G401 (cell line): ENCODE measurements at places on chromosomes 2 and 18.

- peak; percentile 16 for DNase-seq
These were observed 133.6 kb upstream of the XPO1 start for GRCh38 chr2:61671561-61672315.

- DNase-seq = no peak
These were observed 28.0 kb downstream of the RBBP8 start for GRCh38 chr18:22961156-22961555.

GRCh38 chr2:1488181-1488671 is 75.0 kb downstream of the TPO start:
- DNase-seq = no peak

- DNase-seq = peak; percentile 4
These were observed 16.7 kb upstream of the EDAR start for GRCh38 chr2:109005686-109006204.

DNA sequence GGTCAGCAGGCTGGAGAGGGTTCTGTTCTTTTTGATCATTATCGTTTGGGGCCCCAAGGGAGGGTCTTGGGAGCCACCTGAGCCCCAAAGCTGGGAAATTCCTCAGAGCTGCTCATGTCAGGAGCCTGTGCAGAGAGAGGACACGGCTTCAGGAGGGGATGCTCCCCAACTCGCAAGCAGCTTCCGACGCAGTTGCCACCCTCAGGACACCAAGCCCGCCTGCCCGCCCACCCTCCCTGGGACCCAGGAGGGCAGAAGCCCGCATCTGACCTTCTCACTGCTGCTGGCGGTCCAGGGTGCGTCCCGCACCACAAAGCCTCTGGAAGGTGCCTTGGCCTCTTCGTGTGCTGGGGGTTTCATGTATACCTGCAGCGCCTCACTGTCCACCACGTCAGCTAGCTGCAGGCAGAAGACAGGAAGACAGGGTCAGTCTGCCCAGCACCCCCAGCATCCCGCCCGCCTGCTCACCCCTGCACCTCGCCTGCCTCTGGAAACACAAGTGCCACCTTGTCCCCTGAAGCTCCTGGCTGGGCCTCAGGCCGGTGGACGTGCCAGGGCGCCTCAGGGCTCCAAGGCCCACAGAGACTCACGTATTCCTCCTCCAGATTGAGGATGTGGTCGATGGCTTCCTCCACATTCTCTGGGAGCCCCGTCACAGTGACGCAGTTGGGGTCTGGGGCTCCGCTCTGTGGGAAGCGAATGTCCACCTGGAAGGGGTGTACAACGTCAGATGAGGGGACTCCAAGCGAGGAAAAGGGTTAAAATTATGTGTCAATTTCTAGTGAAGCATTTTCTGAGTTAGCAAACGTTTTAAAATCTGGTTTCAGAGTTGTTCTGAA is 41.3 kb downstream of the ANO7 start:
- DNase-seq = no peak

- DNase-seq = peak; percentile 76
These were observed 105.5 kb downstream of the RNF144A start for GRCh38 chr2:7022492-7023385.

GRCh38 chr2:11040992-11041391 is 114.3 kb upstream of the SLC66A3 start:
- DNase-seq = no peak

DNA sequence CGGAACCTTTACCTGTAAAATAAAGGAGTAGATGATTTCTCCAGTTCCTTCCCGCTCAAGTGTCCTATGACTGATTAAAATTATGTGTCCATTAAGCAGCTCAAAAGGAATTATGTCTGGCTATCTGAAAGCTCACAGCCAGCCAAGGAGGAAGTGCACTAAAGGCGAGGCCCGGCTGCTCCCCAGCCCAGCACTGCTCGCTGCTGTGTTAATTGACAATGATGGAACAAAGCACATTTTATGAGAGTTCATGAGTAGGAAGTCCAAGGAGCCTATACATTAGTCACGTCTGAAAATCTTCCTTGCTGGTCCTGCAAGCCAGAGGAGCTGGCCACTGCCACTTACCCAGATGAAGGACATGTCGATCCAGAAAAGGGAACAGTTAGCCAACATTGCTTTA is 14.3 kb downstream of the TTC32 start:
- DNase-seq = no peak

DNA sequence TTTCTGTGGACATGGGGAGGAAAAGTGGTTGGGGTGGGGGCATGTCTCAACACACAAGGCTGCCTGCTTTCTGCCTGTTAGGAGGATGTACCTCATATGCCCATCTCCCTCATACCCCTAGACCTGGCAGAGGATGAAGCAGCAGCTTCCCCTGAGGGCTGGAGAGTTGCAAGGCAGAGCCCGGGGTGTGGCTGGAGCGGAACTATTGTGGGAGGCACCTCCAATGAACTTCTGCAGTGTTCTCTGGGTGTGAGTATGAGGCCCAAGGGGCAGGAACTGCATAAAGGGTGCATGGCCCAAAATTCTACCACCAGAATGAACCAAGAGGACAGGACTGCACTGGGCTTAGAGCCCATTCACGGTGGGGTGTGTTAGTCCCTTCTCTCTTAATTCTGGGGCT is 296.3 kb upstream of the SIX2 start:
- DNase-seq = no peak

DNA sequence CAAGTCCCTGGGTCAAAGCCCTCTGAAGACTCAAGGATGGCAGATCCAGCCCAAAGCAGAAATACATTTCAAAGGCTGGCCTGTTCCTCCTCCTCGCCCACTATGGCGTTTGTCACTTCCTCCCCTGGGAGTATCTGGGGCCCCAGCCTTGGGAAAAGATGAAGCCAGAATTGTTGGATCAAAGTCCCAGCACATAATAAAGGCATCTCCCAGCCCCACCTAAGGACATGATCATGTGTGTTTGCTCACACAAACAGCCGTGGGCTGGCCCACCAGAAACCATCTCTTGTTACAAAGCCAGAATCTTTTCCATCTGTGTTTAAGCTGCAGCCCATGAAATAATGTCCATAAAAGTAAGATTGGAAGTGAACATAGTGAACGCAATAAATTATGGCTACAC is 50.1 kb upstream of the HAAO start:
- no peak for DNase-seq

DNA sequence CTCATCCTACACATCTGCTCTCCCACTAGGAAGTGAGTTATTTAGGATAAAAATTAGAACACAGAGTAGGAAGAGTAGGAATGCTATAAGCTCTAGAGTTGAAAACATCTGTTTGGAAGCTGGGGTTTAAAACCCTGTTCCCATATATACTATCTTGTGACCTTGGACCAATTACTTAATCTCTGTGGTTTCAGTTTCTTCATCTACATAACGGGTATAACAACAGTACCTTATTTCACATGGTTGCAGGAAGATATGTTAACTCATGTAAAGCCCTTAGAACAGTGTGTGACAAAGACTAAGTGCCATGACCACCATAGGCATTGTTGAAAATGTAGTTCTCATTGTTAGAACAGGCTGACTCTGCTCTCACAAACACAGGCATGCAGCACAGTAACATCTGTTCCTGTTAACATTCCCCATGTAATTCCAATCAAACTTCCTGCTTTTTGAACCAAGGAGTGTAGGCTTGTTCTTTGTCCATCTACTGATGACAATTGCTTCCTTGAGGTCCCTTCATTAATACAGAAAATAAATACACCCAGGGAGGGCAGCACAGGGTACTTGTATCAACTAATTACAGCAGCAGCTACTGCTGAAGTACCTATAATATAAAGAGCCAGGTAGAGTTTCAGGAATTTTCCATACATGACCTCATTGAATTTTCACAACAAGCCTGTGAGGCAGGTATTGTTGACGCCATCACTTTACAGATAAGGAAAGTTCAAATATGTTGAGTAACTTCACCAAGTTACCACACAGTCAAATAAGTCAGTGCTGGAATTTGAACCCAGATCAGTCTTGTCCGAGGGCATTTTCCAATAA is 204.2 kb downstream of the L3MBTL4 start:
- DNase-seq = no peak

DNA sequence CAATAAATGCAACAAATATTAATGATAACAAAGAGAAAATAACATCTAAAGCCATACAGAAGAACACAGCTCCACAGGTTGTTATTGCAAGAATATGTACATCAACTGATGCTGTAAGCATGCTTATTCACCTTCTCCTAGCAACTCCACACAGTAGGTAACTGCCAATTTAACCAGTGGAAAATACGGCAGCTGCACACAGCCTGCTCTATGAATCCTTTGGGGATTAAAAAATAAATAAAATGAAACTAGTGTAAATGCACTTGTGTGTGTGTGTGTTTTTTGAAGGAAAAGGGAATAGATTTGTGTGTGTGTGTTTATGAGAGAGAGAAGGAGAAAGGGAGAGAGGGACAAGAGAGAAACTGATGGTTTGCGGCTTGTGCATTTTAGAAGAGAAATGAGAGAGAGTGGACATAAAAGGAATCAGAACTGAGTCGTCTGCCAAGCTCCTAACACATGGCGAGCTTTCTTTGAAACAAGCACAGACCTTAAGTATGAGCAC is 96.2 kb upstream of the PDE1A start:
- peak; percentile 83 for DNase-seq

DNA sequence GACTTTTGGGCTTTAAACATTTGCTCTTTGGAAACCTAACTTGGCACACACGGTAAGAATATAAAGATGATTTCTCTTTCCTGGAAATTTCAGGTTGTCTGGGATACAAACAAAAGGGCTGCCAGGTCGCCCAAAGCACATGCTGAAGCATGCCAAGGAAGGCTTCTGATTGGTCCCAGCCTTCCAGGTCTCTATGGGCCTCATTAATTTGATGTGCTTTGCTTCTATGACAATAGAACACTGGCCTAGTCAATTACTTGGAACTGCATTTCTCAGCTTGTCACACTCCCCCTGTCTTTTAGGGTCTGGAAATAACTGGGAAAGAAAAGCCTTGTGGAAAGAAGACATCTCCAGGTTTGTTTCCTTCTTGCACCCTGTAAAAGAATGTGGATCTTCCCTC is 228.9 kb downstream of the ADCYAP1 start:
- no peak for DNase-seq

DNA sequence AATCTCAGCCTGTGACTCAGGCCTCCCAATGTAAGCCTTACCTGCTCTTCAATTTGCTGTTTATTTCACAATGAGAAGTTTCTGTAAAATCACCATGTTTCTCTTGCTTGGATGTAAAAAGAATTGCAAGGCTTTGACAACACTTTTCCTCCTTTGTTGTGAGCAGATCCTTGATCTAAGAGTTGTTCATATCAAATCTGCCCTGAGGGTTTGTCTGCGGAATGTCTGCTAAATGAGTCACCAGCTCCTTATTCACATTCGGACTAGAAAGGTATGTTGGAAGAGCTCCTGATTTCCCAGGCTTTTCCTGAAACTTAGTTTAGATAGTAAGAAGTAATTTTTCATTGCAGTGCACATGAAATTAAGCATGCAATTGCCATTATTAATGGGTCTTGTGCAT is 268.2 kb upstream of the TCF4 start:
- DNase-seq = no peak

GRCh38 chr2:49403637-49404036 is 249.3 kb upstream of the FSHR start:
- no peak for DNase-seq

DNA sequence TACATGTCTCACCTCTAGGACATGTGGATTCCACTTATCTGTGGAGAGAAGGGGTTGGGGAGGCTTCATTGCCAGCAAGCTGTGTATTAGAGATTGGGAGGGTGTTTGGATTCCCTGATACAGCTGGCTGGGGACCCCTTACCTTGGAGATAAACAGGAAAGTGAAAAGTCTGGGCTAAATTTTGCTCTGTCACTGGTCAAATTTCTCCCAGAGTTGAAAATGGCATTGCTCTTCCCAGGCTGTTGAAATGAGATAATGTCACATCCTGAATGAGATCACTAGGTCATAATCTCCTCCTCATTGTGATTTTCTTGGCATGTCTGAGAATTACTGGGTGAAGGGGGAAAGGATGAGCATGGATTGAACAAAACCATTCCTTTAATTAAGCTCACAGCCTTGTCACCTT is 265.0 kb upstream of the PARD3B start:
- no peak for DNase-seq

GRCh38 chr2:179097131-179097530 is 47.2 kb upstream of the CCDC141 start:
- DNase-seq = no peak

DNA sequence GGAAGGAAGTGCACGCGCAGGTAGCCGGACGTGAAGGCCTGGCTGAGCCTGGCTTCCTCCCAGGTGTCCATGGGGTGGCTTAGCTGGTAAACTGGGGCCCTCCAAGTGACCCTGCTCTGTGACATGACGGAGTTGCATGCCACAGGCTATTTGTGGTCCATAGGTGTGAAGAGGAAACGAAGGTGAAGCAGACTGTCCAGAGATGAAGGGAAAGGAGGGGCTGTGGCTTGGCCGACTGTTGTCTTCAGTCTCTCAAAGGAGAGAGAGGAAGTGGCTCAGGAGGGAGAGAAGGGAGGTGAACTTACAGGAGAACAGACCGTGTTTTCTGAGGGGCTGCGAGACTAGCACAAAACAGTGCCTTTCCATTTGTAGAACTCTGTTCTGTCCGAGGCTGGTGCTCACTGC is 19.3 kb downstream of the INPP5D start:
- DNase-seq = no peak

DNA sequence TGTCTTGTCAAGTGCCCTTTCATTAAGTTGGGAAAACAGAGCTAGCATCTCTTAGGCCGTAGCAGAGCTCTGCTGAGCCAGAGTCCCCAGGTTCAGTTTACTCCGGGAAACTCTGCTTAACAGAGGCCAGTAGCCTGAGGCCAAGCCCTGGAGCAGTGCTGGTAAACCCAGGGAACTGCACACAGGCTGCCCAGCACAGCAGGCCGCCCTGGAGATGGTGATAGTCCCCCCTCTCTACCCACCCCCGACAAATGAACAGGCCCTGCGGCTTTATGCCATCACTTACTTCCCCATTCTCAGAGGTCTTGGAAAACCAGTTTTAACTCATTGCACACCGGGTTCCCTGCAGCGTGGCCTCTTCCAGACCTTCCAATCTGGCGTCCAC is 3.5 kb downstream of the CNNM4 start:
- no peak for DNase-seq

- DNase-seq = no peak
These were observed 39.5 kb downstream of the BABAM2 start for GRCh38 chr2:27929916-27930486.

DNA sequence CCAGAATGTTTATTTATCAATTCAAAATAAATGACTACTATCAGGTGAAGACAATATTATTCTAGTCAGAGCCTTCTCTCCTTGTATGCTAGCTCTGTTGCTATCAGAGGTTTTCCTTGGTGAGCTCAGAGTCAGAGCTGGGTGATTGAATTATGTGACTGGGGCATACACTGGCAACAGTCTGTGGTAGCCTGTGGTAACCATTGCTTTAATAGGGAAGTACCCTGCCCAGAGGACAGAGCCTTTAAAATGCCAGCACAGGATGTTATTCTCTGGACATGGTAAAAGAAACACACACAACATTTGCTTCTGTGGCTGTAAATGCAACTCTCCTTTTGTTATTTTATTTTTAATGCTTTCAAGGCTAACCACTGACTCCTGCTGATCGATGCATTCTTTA is 124.7 kb downstream of the PPP1R1C start:
- no peak for DNase-seq

- no peak for DNase-seq
These were observed 17.7 kb downstream of the SH3BP4 start for GRCh38 chr2:234969306-234970098.

- DNase-seq = no peak
These were observed 14.4 kb downstream of the GPR45 start for GRCh38 chr2:105255979-105256378.

- DNase-seq = no peak
These were observed 82.5 kb downstream of the SPRED2 start for GRCh38 chr2:65349863-65350262.

- DNase-seq = peak; percentile 27
These were observed 896 bp downstream of the CACNB4 start for GRCh38 chr2:152097801-152098495.
